T follicular helper cell (primary cell): ENCODE measurements at places on chromosomes 2 and 18.
A peak's percentile ranks its signal among the peaks of the same experiment; 100 is the strongest.

- no peak for DNase-seq
These were observed 80.0 kb downstream of the COPS8 start for GRCh38 chr2:237165405-237166276.

- no peak for DNase-seq
These were observed 1.6 kb downstream of the CDH2 start for GRCh38 chr18:28175150-28175929.

DNA sequence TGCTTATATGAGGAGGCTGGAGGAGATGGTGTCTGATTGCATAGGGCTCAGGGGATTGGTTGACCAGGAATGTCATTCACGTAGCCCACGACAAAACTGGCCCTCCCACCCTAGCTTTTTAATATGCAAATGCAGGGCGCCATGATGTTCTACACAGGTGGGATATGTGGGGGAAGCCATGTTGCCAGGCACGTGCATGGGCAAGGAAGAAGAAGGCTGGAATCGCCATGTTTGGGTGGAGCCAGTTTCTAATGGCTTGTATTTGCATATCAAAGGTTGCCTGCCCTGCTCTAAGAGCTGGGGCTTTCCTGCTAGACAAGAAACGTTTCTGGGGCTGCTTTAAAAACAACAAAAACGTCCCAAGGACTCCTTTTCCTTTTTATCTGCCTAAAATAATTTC, 26.5 kb upstream of the LINC00305 start:
- no peak for DNase-seq

DNA sequence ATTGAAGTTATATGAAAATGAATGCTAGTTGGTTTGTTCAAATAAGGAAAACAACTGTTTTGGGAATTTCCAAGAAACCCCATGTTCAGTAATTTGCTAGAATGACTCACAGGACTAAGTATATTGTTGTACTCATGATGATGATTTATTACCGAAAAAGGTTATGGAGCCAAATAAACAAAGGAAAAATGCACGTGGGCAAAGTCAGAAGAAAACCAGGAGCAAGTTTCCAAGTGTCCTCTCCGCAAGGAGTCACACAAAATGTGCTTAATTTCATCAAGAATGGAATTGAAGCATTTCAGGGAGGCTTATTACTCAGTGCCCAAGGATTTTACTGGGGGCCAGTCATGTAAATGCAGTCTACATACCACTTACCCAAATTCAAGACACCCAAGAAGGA, 1652.4 kb upstream of the TMEFF2 start:
- DNase-seq: no peak

DNA sequence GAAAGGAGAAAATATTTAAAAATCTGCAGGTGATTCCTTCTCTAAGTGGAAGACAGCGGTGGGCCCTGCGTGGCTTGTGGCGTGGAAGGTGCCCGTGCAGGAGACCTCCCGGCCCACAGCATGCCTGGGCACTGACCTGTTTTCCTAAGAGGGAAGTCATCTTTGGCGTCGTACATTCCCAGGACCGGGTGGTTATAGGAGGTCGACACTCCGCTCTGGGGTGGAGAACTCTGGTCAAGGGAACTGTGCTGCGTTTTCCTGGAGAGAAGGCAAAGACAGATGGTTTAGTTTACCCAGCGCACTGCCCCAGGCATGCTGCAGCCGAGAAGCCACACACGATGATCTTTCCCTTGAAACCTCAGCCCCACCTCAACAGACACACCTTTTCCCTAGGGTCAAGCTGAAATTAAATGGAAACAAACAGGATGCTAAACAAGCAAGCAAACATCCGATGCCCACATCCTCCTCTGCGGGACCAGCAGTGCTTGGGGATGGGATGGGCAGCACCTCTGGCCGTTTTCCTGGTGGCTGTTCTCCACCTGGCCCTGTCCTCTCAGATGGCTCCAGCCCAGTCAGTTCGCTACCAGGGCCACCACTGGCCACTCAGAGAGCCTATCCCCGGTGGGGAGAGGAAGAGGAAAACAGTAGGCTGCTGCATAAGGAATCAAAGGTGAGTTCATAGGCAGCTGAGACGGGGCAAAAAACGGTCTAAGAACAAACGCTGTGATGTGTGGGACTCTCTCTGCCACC, 244.1 kb downstream of the HDAC4 start:
- no peak for DNase-seq

GRCh38 chr2:108236676-108237335, 3.0 kb upstream of the SULT1C3 start:
- DNase-seq: no peak

DNA sequence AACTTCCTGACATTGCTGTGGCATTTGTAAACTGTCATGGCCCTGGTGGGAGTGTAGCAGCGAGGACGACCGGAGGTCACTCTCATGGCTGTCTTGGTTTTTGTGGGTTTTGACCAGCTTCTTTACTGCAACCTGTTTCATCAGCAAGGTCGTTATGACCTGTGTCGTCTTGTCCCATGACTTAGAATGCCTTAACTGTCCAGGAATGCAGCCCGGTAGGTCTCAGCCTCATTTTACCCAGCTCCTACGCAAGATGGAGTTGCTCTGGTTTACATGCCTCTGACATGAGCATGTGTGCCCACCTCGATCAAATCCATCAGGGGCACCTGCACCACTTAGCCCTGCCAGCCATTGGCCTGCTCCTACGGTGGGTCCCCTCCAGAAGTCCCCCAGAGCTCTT, 32.9 kb upstream of the SLC66A3 start:
- no peak for DNase-seq

DNA sequence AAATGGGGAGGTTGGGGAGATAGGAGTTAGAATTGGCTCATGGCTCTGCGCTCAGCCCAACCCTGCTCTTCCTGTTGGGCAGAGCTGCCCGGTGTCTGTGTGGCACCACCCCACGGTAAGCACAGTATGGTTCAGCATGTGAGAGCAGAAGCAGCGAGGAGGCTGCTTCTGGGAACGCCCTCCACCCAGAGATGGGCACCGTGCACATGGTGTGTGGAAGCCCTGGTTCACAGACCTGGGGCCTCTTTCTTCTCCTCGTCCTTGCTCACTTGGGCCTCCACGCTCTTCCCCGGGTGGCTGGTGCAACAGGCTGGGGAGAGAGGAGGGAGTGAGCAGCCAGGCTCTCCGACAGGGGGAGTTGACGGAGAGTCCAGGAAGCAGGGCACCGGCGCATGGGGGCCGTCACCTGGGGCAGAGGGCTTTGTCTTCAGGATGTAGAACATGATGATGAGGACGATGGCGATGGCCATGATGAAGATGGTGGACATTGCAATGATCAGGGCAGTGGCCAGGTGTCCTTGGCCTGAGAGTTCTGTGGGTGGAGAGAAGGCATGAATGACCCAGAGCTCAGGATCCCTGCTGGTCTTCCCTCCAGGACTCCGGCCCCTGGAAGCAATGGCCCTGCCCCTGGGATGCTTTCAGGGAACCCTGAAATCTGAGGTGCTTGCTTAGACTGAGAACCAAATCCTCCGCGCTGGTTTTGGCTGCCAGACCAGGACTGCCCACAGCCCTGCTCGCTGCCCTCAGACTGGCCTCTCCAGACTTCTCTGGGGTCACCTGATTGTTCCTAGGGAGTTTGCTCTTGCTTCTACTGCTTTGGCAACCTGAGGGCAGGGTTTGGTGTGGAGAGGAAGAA, 78.3 kb downstream of the EDAR start:
- no peak for DNase-seq

GRCh38 chr18:9334973-9335696, 562 bp downstream of the TWSG1 start:
- peak; percentile 7 for DNase-seq

GRCh38 chr2:212894026-212894425, 257.4 kb downstream of the IKZF2 start:
- DNase-seq: no peak

GRCh38 chr2:42371611-42372473, 10.8 kb upstream of the COX7A2L start:
- DNase-seq: no peak

GRCh38 chr2:227504700-227505099, 32.7 kb downstream of the AGFG1 start:
- no peak for DNase-seq

DNA sequence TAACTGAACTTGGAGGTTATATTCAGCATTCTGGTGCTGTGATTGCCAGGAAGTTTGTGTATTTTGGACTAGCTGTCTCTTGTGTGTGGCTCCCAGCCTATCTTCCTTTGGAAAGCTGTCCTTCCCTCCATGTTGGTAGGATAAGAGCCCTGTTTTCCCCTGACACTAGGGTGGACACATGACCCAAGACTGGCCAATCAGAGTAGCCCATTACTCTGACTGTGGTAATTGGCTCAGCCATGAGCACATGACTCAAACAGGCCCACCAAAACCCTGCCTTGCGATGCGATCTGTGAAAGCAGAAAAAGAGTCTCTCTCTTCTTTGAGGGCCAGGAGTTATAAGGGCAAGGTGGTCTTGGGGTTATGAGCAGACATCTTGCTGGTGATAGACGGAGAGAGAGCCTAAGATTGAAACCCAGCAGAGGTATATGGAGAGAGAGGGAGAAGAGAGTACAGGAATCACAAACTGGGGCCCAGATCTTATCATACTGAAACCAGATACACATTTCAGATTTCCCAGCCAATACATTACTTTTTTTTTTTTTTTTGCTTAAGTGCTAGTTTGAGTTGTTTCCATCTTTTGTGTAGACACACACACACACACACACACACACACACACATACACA, 45.3 kb upstream of the SERPINE2 start:
- DNase-seq: no peak

DNA sequence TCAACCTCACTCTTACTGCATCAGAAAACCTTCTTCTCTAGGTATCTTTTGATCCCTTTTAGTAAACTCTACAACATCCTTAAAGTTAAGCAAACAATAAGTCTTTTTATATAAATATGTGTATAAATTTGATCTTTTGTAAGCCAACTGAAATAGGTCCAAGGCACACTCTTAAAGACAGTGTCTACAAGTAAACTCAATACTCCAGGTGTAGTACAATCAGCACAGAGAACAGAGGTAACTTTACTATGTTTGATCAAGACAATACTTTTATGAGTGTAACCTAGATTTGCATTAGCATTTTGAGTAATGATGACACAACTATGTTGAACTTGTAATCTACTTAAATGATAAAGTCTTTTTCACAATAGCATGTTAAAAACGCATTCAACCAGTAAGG, 593.1 kb upstream of the CHAC2 start:
- DNase-seq: no peak

DNA sequence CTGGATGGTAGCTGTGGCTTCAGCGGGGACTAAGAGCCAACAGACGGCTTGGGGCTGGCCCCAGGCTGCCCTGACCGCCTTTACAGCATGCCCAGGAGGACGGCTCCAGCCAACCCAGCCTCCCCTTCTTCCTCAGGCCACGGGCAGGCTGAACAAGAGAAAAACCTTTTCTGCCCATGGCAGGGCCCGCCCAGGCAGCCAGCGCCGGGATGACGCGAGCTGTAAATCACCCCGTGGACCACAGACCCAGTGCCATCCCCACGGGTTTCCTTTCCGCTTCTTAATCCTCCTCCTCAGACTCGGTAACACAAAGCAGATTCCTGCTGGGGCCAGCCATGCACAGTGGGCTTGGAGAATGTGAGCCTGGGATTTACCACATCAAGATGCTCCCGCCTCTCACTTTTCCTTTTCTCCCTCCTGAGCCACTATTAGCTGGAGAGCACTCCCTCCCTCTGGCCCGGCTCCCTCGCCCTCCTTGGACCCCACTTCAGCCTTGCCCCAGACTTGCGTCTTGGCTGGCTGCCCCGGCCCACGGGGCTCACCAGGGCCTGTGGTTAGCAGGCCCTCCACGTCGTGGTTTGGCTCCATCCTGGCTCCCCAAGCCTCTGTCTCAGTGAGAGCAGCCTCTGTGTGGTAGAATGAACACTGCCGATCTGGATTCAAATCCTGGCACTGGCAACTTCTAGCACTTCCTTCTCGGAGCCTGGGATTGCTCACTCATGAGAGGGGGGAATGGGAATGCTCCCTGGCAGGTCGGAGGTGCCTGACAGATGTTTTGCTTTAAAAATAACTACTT, 31.4 kb downstream of the ATOH8 start:
- DNase-seq: no peak

GRCh38 chr18:5250603-5251002, 44.9 kb downstream of the ZBTB14 start:
- no peak for DNase-seq

GRCh38 chr2:9950521-9951271, 797 bp upstream of the GRHL1 start:
- DNase-seq: peak; percentile 37

DNA sequence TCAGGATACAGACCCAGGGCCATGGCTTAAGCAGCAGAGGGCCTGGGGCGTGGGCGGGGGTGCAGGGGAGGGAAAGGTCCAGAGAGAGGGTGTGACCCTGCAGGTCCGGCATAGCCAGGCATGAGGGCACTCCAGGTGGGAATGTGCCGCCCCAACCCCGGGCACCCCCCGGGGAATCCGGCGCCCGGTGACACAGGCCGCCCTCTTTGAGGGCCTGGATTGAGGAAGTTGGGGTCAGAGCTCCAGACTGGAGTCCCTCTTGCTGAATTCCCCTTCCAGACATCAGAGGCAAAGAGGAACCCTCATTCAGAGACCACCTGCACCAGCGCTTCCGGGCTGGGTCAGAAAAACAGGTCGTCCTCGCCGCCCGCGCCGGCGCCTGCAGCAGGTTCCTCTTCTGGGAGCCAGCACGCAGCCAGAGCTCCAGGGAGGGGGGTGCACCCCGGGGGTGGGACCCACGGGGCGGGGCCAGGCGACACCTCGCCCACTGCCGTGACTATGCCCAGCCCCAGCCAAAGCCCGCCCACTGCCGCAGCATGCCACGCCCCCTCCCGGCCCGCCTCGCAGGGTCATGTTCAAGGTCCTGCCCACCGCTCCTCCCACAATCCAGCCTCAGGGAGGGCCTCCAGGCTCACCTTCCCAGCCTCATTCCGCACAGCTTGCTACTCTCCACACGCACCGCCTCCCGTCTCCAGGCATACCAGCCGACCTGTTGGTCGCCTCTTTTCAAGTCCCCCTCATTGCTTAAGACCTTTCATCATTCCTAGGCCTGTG, 98.3 kb upstream of the ID2 start:
- peak; percentile 24 for DNase-seq

- DNase-seq: no peak
These were observed 20.8 kb upstream of the C2orf42 start for GRCh38 chr2:70211595-70211994.

- no peak for DNase-seq
These were observed 479.1 kb downstream of the MBD2 start for GRCh38 chr18:53745224-53745967.

DNA sequence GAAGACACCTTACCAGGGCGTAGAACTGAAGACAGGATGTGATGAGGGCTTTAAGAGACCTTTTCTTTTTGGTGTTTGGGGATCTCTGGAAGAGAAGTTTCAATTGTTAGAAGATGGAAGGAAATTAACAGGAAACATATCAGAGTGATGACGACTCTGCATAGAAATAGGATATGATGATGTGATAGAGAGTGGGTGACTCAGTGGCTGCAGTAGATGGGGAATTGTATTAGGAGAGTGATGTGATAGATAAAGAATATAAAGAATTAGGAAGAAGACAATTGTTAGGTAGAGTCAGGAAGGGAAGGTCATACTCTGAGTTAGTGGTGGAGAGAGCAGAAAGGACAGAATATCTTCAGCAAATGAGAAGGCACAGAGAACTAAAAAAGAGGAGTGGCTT, 593.9 kb downstream of the NYAP2 start:
- no peak for DNase-seq
